RPMI7951 (cell line): ENCODE measurements at places on chromosomes 1 and 21.
A peak's percentile ranks its signal among the peaks of the same experiment; 100 is the strongest.

DNA sequence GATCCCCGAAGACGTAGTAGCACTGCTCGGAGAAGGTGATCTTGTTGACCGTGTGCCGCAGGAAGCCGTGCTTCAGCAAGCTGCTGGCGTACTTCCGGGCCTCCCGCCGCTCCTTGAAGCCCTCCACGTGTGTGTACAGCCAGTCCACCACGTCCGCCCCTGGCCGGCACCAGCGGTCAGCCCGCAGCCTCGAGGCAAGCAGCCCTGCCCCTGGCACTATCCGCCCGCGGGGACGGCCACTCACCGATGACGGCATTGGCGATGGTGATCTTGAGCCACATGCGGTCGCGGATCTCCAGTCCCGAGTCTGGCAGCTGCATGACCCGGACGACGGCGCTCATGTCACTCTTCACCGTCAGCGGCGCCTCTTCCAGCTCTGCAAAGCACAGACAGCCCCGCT lies 7.2 kb downstream of the TAS1R3 start:
- no peak for DNase-seq

DNA sequence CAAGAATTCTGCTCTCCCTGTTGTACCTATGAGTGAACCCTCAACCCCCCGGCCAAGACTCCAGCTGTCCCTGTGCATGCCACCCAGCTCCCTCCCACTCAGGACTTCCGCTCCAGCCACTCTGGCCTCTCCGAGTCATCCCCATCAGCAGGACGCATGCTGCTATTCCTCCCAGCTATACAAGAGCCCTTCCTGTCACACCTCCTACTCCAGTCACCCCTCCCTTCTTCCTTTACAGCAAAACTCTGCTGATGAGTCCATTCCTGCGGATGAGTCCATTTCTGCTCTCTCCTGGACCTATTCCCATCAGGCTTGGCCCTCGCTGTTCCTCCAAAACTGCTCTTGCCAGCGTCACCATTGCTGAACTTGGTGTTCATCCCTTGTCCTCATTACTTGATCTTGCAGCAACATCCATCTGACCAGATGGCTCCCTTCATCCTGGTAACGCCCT lies 42.2 kb downstream of the H3-3A start:
- peak; percentile 33 for DNase-seq

GRCh38 chr1:63922848-63923247 lies 149.0 kb downstream of the ROR1 start:
- DNase-seq, result no peak

- no peak for DNase-seq
These were observed 3.3 kb downstream of the DPH5 start for GRCh38 chr1:101022294-101022693.

GRCh38 chr21:31213787-31214186 lies 130.3 kb downstream of the TIAM1 start:
- DNase-seq, result peak; percentile 14

DNA sequence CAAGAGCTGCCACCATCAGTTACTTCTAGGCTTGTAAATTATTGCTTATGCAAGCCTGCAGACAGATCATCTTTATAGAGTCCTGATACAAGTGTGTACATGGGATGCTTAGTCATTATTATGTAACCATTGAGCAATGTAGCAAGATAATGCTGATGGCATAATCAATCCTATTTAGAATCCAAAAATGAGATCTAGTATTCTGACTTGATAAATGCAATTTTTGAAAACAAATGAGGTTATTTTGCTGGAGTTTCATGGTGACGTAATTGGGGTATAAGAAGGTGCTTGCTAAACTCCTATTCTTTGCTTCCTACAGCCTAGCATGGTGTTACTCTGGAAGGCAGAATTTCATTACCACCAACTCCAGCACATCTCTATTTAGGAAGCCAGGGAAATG lies 801.7 kb upstream of the PRMT6 start:
- no peak for DNase-seq

DNA sequence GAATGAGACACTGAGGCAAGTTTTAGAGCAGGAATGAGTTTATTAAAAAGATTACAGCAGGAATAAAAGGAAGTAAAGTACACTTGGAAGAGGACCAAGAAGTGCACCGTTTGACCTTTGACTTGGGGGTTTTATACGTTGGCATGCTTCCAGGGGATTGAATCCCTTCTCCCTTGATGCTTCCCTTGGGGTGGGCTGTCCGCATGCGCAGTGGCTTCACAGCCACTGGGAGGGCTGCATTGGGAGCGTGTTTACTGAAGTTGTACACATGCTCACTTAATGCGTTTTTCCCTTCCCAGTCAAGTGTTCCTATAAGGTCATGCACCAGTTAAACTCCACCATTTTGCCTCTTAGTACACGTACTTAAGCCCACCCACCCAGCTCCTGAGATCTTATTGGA lies 72.4 kb upstream of the MARK1 start:
- DNase-seq, result no peak

DNA sequence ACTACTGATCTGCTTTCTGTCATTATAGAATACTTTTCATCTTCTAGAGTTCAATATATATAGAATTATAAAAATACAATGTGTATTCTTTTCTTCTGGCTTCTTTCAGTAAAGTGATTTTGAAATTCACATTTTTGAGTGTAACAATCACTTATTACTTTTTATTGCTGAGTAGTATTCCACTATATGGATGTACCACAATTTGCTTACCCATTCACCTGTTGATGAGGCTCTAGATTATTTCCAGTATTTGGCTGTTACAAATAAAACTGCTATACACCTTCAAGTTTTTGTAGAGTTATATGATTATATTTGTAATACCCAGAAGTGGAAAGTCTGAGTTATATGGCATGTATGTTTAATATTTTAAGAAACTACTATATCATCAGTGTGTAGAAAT lies 159.4 kb downstream of the RWDD3 start:
- DNase-seq, result no peak

GRCh38 chr1:59714966-59715365 lies 99.8 kb upstream of the HOOK1 start:
- DNase-seq, result no peak

GRCh38 chr1:69403756-69404320 lies 163.9 kb upstream of the LRRC7 start:
- no peak for DNase-seq
